ENCODE measurements at places on chromosomes 2 and 18.

- no peak for ATAC-seq
These were observed 316.2 kb upstream of the MGAT5 start for GRCh38 chr2:133937669-133938068.

DNA sequence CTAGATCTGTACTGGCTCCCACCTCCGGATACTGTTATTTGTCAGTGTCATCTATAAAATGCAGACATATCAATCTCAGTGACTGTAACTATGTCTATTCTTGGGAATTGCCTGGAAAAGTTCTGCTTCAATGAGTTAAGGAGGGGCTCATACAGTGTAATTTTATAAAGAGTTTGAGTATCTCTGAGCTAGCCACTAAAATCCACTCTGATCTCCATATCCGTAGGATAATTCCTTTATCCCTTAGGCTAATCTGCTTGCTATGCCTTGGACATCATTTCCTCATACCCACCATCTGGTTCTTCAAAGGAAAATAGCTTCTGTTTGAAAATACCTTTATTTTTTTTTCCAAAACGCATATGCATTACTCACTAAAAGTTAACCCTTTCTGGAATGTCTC lies 863.2 kb downstream of the SUCLG1 start:
- ATAC-seq = no peak

DNA sequence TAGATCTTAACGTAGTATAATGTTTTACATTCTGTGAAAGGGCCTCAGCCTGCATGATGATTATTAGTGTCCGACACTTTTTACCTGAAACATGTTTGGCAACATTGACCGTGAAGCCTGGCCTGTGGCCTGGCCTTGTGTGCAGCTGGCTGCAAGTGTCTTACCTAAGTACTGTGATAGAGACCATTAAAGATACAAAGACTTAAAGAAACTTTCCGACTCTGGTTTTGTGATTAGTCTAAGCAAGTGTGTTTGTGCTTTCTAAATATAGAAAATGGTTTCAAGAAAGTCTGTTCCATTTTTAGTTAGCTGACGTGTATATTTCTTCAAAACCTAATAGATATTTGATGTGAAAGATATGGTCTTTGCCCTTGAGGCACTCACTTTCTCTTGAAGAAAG lies 601.8 kb downstream of the LRP1B start:
- ATAC-seq = no peak

DNA sequence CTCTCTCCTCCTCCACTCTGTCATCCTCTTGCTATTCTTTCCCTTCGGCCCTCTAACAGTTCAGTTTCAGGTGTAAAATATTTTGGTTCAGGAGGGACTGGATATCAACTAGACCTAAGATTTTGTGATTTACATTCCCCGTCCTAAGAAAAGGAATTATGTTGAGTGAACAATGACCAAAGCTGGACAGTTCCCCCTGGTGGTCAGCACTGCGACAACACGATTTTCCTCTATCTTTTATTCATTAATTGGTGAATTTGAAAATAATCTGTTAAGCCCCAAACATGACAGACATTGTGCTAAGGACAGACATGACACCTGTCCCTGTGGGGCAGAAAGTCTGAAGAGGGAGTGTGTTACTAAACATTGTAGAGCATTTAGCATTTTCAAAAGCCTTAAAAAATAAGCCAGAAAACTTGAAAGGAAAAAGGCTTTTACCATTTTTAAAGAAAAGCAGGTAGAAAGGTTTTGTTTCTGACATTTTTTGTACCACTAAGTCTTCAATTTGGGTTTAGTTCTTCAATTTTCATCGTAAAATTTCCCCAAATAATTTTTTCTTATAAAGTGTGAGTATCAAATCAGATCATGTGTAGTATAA lies 28.4 kb upstream of the GTF2A1L start:
- no peak for ATAC-seq

- ATAC-seq = no peak
These were observed 104.9 kb downstream of the ASAP2 start for GRCh38 chr2:9311488-9311887.

- no peak for ATAC-seq
These were observed 85.8 kb upstream of the HPCAL1 start for GRCh38 chr2:10216677-10217488.

All from stimulated activated memory B cell treated with anti-CD40 and anti-IgM and Interleukin-4, amounts not matched to agents 10 μg/mL and 1 μg/mL and 100 μg/mL, for 72 hours (primary cell).